IPS DF 6.9 (cell line): ENCODE measurements at places on chromosomes 2 and 18.
A peak's percentile ranks its signal among the peaks of the same experiment; 100 is the strongest.

DNA sequence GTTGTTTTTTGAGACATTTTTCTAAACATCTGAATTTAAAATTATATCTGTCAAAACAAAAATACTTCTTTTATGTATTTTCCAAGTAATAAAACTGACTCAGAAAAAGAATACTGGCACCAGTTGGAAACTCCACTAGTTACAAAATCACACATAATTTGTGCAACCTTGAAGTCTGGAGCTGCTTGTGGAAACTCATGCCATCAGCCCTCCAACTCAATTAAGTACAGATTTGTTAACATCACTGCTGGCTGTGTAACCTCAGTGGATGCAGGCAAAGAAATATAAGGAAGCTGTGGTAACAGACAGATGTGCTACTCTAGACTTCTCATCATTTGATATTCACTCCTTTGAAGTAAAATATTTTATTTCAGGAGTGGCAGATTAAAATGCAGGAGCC lies 30.0 kb upstream of the RAPH1 start:
- DNase-seq = no peak

GRCh38 chr2:220078439-220078838 lies 451.0 kb downstream of the SLC4A3 start:
- no peak for DNase-seq

GRCh38 chr2:142180820-142181533 lies 50.2 kb upstream of the LRP1B start:
- peak; percentile 45 for DNase-seq

- DNase-seq = no peak
These were observed 342.7 kb downstream of the TDRD15 start for GRCh38 chr2:21466341-21466927.

- no peak for DNase-seq
These were observed 126.2 kb downstream of the DPP4 start for GRCh38 chr2:161947836-161948235.

DNA sequence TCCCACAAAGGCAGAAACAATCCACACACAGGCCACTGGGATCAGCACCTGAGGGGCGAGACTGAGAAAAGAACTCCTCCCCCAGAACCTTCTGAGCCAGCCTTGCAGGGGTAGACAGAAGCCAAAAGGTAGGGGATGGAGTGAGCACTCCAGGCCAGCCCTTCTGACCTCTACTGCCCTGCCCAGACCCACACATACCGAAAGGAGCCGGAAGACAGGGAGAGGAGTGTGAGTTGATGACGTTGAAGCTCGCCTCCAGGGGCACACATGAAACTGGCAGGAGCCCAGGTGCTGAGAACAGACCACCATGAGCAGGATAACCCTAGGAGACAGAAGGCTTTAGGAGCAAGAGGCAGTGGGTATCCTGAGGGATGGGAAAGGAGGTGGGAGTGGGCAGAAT lies 1.8 kb downstream of the SLC23A3 start:
- no peak for DNase-seq

- no peak for DNase-seq
These were observed 17.5 kb downstream of the LBH start for GRCh38 chr2:30248791-30249190.

DNA sequence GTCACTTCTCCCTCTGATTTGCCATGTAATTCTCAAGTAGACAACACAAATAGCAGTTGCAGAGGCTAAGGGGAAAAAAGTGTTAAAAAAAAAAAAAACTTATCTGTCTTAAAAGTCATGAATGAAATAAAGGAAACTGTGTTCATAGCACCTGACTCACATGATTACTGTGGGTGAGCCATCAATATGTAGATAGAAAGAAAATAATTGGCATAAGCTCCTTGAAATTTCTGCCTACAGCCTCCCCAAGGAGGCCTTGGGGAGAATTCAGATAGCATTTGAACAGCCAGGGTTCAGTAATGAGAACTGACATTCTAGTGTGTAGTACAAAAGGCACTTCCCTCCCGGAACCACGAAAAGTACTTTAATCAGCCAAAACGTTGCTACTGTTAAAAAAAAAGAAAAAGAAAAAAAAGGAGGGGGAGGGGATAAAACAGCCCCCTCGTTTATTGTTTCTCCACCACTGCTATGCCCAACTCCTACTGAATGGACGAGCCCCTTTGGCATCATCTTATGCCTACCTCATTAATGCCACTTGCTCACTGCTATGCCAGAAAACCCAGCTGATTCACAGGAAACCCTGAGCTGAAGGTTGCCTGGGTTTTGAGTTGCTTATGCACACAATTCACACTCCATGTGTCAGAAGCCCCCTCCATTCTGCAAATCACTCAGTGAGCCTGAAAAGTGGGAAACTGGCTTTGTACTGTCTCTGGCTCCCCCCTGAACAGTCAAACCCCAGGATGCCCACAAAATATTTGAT lies 65.5 kb upstream of the KLF7 start:
- no peak for DNase-seq

DNA sequence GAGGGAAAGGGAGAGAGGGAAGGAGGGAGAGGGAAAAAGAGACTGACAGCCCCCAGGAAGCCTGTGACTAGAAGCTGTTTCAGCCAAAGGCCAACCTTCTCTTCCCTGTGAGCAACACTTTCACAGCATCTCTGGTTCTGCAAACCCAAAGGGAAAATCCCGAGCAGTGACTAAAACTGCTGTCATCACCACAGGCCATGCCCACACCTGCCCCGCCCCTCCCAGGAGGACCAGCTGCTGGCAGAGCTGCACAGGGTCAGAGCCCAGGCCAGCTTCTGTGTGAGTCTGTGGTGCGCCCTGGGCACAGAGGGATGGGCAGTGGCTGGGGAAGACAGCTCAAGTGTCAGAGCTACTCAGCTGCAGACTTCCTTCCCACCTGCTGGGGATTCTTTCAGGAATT lies 64.9 kb upstream of the OTOS start:
- no peak for DNase-seq

GRCh38 chr2:1548910-1549673 lies 135.8 kb downstream of the TPO start:
- DNase-seq = no peak
